ENCODE measurements at places on chromosomes 2 and 18.

DNA sequence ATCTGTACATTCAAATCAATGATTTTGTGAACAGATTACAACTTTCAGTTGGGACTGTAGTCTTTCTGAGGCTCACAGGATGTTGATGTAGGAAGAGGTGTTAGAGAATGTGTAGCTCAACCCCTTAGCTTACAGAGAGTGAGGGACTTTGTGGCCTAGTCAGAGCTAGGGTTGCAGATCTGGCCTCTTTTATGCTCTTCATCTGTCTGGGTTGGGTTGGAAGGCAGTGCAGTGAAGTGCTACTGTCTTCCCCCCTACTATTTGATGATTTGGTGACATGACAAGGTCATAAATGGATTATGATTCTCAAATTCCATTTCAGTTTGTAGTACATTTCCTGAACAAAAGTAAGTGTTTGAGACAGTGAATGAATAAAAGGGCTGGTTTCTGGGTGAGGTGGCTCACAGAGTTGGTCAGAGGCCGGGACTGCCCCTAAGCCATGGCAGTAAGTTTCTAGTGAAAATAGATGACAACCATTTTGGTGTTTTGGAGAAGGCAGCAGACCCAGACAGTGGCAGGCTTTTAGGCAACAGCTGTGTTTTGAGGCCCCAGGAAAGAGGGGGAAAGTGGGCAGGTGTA is 21.6 kb downstream of the MAP4K4 start:
- DNase-seq = no peak

DNA sequence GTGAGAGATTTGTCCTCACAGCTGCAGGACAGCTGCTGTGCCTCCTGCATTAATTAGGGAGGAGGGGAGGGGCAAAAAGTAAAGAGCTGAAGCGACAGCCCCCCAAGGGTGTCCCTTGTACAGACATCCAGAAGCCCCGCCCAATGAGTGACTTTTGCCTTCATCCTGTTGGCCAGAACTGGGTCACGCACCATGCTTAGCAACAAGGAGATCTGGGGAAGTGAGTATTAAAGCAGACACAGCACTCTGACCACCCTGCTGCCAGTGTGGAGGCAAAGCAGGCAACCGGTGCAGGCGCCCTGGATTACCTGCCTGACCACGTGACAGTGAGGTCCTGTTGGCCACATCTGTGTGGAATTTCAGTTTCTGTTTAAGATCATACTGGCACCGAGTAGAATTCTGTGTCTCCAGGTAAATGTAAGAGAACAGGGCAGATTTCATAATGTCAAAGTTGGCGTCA is 21.5 kb upstream of the BIN1 start:
- DNase-seq = no peak

DNA sequence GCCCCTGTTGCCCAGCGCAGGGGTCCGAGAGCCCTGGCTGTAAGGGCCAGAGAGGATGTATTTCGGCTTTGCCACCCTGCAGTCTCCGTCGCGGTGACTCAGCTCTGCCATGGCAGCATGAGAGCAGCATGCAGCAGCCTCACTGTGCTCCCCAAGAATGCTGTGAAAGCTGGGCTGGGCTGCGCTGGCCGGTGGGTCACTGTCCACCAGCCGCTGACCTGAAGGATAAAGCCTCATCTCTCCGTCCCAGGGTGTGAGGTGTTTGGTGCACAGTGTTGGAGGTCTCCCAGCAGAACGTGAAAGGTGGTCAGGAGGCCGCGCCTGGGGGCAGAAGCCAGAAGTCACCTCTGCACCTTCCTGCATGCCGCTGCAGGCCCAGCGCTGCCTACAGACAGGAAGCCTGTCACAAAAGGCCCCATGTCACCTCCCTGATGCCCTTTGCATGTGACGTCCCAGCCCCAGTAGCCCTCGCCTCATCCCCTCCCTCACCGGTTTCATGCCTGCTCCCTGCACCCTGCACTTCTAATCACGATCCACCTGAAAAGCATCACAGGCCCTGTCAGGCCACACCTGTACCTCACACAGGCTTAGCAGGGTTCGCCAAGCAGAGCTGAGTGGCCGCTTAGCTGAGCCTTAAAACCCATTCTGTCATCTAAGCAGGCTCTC is 342.1 kb downstream of the EIPR1 start:
- no peak for DNase-seq

DNA sequence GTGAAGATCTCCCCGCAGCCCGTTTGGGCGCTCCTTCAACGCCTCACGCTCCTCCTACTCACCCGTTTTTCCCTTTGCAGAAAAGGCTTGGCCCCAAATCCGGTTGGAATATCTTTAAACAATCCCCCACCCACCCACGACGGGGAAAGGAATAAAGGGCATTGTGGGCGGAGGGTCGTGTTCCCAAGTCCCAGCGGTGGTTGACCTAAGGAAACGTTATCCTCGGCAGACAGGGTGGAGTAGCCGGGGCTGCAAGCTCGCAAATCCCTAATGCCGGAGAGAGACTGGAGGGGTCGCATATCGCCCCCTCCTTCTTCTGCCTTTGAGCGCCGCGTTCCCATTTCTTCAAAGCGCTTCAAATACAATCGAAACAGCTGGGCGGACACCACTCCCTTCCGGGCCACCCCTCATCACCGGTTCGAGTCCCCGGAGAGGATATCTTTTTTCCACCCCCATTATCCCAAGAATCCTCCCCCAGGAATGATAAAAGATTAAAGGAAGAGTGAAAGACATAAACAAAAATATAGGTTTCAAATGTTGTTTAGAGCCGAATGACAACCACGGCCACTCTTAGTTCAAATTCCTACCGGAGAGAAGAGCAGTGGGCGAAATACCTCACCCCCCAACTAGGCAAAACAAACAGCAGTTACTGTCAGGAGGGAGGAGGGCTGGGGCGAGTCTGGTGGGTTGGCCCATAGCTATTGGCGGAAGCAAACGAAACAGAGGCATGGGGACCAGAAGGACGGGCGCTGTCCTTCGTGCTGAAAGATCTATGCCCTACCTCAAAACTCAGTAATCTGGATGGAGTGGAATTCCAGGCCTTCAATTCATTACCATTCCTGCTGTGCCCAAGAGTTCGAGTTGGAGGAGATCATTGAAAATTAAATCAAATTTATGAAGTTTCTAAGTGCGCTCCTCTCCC is 2.8 kb upstream of the GAD1 start:
- DNase-seq = no peak

- DNase-seq = no peak
Observed at GRCh38 chr18:3211236-3211992, 8.4 kb downstream of the MYOM1 start.

GRCh38 chr2:55371376-55371775 is 48.3 kb downstream of the CCDC88A start:
- no peak for DNase-seq

GRCh38 chr2:202102425-202103000 is 29.5 kb downstream of the KIAA2012 start:
- DNase-seq = no peak

- no peak for DNase-seq
Observed at GRCh38 chr18:7757175-7757574, 190.1 kb downstream of the PTPRM start.

DNA sequence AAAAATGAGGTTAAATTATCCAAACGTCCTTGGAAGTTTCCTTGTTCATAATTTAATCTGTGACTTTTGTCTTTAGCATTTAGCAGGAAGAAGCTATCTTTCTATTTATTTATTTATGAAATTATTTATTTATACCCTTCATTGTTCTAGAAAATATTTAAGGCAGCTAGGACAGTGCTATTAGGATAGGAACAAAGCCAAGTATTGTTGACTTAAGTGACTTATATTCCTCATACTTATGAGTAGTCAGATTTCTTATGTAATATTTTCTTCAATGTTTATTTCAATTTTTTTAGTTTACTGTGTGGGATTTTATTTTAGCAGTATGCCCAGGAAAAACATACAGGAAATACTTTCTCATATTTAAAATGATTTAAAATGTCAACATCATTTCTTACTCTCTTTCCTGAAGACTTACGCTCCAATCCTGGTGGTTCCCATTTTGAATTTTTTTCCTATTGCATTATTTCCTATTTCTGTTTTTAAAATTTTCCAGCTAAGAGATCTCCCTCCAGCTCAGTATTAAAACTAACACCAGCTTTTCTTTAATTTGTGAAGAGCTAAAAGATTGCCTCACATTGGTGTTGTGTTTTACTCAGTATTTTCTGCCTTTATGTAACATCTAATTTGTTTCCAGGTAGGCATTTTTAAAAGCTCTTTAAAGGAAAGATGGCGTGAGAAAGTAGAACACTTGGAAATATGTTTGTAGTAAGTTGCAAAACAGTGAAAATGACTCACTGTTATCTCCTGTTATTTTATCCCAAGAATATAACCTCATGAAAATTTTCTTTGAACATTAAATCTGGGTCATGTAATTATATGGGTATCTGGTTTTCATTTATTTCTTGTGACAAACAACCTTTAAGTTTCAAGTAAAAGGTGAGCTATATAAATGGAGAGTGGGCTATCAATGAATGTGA is 32.2 kb downstream of the MAPRE2 start:
- no peak for DNase-seq

GRCh38 chr2:65863713-65864112 is 431.3 kb upstream of the SPRED2 start:
- no peak for DNase-seq

GRCh38 chr2:74186038-74186437 is 7.4 kb upstream of the MOB1A start:
- no peak for DNase-seq

GRCh38 chr18:65659912-65660311 is 90.9 kb upstream of the CDH7 start:
- DNase-seq = no peak

DNA sequence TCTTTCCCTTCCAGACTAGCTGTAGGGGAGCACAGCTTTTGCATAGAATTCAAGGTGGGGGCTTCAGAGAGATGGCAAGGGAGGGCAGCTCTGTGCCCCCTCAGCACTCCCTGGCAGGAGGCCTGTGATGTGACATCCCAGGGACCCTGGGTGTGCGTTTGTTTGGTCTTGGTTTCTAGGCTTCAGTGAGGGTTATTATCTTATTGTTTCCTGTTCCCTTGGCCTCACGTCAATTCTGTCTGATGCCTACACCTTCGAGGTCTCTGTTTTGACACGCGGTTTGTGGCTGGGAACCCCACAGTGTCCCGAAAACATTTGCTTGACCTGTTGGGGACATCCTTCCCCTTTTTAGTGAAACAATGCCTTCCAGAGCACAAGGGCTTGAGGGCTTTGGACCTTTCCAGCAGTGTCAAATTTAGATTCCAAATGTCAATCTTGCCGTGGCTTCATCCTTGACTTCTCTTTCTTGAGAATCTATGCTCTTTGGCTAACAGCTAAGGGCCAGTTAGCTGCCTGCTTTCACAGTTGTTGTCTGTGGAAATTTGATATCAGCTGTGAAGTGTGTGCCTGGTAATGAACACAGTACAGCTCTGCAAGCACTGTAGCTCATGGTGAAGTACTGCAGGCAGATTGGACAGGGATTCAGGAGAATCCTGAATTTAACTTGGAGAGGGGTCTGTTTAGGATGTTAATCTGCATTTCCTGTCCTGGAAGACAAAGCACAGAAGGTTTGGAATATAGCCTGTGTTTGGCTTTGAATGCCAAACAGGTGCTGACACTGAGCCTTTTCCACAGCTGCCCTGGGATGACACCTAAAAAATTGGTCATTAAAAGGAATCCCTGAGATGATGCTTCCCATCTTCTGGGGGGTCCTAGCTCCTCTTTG is 108.2 kb upstream of the CXCR4 start:
- DNase-seq = no peak

DNA sequence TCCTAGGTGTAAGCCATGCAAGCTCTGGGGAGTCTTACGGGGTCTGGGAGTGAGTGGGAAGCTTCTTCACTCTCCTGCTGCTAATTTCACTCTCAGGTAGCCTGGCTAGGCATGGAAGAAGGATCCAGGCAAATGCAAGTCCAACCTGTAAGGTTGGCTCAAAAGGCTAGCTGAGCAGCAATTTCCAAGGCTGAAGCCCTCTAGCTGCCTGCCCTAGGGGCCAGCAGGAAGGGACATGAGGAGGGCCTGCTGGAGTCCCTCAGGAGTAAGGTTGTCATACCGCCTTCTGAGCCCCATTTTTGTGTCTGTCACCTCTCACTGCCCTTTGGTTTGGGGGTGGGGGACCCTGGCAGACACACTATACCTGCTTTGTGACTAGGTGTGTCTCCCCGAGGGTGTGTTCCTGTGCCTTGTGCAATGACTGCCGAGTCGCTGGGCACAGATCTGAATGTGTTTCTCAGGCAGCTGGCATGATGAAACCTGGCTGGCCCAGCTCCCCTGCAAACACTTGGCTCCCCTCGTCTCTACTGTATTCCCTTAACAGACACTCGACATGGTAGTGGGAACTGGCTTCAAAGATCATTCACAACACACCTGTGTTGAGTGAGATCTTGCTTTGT is 123.9 kb upstream of the FAM136A start:
- no peak for DNase-seq

GRCh38 chr2:147288131-147288530 is 556.7 kb upstream of the ACVR2A start:
- no peak for DNase-seq

DNA sequence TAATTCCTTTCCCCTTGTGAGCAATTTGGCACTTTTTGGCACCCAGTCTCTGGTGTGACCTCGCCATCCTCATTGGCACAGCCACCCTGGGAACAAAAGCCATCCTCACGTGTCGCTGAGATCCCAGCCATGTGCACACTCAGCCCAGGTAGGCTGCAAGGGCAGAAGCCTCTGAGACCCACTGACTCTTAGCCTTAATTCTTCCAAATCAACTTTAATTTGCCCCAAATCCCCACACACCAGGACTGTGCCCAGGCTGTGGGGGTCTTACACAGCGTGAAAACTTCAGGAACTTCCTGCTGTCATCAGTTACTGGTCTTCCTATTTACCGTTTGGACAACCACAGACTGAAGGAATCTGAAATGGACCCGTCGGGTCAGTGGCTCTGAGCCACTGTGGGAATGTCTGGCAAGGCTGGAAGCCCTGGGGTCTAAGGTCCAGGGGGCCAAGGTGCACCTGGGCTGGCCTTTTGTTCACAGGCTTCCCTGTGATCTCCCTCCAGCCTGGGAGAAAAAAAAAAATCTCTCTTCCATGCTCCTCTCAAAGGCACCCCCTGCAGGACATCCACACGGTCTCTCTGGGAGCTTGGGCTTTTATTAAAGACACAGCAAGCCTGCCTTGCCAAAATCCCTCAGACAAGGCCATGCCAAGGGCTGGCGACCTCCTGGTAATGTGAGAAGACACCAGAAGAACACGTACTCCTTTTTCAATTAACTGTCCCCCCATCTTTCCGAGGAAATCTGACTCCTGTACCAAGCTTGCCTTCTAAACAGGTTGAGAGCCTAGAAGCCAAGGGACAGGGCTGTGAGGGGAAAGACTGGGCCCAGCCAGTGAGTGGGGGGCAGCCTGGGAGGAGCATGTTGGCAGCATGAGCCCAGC is 42.1 kb upstream of the LAPTM4A start:
- no peak for DNase-seq

DNA sequence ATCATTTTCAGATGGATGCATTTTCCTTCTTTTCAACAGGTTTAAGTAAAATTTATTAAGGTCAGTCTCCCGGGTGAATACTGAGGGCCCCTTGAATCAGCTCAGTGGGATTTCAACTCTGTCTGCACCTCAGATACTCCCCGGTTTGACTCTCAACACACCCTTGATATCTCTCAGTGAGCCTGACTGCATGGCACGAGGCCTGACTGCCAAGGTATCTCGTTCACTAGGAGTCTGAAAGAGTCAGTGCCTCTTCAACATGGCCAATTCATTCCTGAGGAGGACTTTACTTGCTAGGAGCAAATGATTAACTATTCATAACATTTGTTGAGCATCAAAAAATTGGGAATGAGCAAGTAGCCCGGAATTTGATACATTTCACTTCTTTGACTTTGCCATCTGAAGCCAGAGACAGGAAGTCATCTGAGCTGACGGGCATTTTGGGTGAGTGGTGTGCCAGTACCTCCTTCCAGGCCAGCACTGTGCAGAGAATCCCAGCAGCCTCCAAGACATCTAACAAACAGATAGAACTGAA is 81.0 kb downstream of the VAPA start:
- DNase-seq = no peak

Data from stimulated activated CD4-positive, alpha-beta T cell treated with anti-CD3 and anti-CD28 coated beads, TNF-alpha, amount 100 ng/mL, for 1 hour (primary cell).